ENCODE measurements at places on chromosomes 4 and X.

DNA sequence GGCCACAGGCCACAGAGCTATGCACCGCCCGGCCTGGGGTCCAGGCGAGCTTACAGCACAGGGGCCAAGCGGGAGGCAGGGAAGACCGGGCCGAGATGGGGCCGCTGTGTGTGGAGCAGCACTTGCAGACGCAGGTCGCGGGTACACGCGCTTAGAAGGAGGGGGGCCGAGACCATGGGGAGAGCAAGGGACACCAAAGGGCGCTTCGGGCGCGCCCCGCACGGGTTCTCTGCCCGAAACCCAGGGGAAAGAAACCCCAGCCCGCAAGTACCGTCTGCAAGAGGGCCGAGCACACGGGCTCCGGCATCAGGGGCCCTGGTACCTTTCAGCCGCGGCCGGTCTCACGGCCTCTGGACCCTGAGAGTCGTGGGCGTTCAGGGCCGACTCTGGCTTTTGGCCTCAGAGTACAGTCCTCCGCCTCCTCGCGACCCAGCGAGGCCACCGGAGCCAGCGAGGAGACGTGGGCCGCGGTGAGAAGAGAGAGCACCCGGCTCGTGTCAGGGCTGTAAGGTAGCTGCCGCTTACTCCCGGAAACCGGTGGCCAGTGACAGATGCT, 342 bp downstream of the EOLA2 start:
- DNase-seq, result no peak

- DNase-seq, result no peak
Measured at GRCh38 chr4:60605646-60606354, 594.3 kb upstream of the ADGRL3 start.

DNA sequence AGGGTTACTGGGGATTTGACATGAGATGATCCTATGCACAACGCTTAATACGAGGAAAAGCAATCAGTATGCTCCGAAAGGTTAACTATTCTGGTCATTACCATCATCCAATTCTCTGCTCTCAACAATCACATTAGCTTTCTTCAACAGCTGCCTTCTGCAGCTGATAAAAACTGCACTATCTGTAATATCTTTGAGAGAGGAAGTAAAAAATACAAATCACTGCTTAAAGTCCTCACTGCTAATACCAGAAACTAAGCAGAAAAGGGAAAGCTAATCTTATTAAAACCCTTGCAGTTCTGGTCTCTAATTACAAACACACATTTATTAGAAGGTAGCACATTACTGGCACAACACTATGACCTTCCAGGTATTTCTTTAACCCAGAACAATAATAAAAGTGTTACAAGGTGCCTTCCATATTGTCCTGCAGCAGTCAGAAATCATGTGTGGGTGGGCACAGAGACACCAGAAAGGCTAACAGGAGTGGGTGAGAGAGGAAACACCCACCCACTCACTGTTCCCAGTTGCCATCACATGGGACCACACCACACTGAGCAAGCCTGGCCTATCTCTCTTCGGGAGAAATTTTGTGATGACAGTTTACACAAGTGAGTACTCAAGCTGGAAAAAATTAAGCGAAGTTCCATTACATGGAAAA, 71.0 kb downstream of the RELL1 start:
- DNase-seq, result no peak

DNA sequence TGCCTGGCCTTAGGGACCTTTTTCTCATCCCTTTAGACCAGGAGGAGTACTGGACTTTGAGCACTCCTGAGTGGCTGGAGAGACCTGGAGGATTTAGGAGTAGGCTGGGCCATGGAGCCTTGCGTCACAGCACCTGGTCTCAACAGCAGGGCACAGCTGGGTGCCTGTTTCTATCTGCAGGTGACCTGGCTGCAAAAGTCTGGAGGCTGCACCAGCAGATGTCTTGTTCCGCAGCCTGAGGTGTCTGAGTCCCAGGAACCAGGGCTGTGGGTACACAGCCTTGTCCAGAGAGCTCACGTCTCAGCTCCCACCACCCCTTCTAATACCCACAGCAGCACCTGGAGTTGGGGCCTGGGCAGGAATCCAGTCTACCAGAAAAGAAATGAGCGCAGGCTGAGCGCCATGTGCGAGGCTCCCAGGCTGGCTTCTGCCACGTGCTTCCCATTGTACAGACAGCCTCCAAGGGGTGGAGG, 5.0 kb upstream of the NSD2 start:
- no peak for DNase-seq

DNA sequence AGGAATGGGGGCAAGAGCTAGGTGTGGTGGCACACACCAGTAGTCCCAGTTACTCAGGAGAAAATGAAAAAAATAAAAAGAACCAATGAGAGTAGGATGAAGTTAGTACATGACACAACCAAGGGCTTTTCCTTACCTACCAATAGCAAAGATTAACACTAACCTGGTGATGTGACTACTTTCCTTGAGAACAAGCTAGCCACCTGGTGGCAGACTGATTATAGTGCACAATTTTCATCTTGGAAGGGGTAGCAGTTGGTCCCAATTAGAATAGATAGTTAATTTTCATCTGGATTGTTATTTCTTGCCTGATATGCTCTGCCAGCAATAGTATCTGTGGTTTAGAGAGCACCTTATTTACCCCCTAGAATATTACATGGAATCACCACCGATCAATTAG, 1216.8 kb upstream of the PABPC4L start:
- DNase-seq, result no peak

All from CD4-positive, alpha-beta T cell treated with Interleukin-21 for 1 hour (primary cell).